T-helper 2 cell (primary cell): ENCODE measurements at places on chromosomes 5 and 9.

- peak; percentile 32 for DNase-seq
These were observed at the start of gene FGFR4 for GRCh38 chr5:177086654-177087397. Gene FGFR4, plus strand, starts transcription at chr5:177086915. Its CDS starts 2,688 bp downstream, at chr5:177089603.

- no peak for DNase-seq
These were observed 39.1 kb downstream of the SHLD3 start for GRCh38 chr5:65663804-65664521.

DNA sequence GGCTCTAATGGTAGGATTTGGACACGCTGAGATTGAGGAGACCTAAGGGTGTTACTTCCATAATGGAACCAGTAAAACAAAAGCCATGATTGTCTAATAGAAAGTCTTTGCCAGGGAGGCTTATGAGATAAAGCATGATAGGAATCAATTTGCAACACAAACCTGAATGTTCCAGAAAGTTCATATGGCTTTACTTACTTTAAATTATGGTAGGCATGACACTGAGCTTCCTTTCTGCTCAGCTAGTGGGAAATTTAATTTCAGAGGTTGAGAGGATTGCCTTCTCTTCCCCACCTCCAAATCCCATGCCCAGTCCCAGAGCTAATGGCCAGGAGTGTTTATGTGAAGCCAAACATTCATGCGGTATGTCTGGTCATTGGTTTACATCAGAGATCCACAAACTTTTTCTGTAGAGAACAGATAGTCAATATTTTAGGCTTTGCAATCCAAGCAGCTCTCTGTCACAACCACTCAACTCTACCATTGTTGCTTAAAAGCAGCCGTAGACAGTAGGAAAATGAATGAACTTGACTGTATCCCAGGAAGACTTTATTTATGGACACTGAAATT, 114.5 kb downstream of the UGCG start:
- no peak for DNase-seq

GRCh38 chr9:942805-943580, 33.5 kb upstream of the DMRT3 start:
- DNase-seq, result no peak

DNA sequence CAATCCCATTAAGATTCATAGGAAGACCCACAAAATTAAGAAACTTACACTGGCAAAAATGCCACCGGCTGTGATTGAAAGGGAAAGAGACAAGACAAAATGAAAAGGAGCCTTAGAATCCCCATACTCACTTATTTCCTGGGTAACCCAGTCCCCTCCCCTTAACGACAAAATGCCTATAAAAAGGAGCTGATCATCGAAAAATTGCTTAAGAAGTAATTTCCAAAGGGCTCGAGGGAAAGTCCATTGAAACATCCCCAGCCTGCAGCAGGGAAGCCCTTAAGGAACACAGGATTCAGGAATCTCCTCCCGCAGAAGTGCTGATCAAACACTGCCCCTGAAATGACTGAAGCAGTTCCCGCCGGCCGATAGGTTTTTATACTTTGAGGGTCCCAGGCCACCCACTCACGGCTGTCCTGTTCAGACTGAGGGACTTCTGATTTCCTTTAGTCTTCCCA, 677 bp upstream of the ZNF79 start:
- DNase-seq, result no peak

DNA sequence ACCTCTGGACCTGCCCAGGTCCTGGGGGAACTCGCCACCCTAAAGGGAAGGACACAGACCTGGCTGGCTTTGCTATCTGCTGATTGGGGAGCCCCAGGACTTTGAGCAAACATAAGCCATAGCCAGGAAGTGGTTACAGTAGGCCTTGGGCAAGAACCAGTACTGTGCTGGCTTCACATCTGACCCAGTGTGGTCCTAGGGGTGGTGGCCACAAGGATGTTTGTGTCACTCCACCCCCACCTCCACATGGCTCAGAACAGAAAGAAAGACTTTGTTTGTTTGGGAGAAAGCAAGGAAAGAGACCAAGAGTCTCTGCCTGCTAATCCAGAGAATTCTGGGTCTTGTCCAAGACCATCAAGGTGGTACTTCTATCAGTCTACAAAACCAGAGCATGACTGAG, 334.2 kb downstream of the SPOCK1 start:
- DNase-seq, result no peak

DNA sequence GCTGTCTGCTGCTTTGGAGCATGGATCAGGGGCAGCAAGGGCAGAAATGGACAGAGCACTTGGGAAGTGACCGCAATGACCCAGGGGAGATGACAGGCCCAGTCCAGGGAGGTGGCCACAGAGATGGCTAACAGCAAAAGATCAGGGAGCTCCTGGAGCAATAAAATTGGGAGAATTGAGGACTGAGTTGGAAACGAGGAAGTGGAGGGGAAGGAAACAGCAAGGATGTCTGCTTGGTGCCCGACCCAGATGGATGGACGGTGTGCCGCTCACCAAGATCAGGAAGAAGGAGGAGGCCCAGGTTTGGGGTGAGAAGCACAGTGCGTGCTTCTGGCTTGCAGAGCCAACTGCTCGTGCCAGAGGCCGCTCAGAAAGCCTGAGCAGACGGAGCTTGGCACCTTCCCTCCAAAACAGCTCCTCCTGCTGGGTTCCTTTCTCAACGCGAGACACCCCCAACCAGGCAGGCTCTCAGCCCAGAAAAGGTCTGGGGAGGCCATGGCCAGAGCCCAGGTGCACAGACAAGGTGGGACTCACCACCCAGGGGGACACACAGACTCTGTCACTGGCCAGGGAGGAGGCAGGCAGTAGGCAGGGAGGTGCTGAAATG, 1.7 kb upstream of the SLC34A1 start:
- peak; percentile 45 for DNase-seq

DNA sequence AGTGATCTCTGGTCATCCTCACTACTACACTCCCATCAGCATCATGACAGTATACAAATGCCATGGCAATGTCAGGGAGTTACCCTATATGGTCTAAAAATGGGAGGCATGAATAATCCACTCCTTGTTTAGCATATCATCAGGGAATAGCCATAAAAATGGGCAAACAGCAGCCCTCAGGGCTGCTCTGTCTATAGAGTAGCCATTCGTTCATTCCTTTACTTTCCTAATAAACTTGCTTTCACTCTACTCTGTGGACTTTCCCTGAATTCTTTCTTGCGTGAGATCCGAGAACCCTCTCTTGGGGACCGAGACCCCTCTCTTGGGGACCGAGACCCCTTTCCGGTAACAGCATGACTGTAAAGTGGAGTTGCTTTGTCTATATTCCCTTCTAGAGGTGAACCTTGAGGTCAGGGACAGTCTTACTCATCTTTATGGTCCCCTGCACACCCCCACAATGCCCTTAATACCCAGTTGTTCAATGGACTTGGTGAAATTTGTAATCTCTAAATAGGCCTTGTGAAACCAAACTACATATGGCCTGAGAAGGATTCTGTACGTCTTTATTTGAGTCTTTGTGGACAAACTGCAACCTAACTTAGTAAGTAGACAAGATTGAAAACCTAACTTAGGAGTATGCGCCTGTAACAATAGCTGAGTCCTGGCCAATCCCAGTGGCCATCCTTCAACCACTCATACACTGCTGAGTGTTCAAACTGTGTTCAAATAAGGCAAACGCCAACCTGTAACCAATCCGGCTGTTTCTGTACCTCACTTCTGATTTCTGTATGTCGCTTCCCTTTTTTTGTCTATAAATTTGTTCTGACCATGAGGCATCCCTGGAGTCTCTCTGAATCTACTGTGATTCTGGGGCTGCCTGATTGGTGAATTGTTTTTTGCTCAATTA, 32.3 kb upstream of the UBTD2 start:
- no peak for DNase-seq

GRCh38 chr9:36443581-36443980, 43.5 kb upstream of the RNF38 start:
- DNase-seq, result no peak

GRCh38 chr9:71363286-71363961, 242.0 kb upstream of the TRPM3 start:
- no peak for DNase-seq

GRCh38 chr5:81852291-81853029, 101.6 kb upstream of the SSBP2 start:
- DNase-seq, result peak; percentile 44

GRCh38 chr5:120682851-120683250, 218.8 kb downstream of the PRR16 start:
- no peak for DNase-seq

GRCh38 chr5:35854248-35854647, 2.4 kb upstream of the IL7R start:
- peak; percentile 97 for DNase-seq

- peak; percentile 36 for DNase-seq
These were observed 34.8 kb downstream of the BOD1 start for GRCh38 chr5:173581408-173582215.

- DNase-seq, result no peak
These were observed 96.3 kb upstream of the TNPO1 start for GRCh38 chr5:72720205-72720604.

DNA sequence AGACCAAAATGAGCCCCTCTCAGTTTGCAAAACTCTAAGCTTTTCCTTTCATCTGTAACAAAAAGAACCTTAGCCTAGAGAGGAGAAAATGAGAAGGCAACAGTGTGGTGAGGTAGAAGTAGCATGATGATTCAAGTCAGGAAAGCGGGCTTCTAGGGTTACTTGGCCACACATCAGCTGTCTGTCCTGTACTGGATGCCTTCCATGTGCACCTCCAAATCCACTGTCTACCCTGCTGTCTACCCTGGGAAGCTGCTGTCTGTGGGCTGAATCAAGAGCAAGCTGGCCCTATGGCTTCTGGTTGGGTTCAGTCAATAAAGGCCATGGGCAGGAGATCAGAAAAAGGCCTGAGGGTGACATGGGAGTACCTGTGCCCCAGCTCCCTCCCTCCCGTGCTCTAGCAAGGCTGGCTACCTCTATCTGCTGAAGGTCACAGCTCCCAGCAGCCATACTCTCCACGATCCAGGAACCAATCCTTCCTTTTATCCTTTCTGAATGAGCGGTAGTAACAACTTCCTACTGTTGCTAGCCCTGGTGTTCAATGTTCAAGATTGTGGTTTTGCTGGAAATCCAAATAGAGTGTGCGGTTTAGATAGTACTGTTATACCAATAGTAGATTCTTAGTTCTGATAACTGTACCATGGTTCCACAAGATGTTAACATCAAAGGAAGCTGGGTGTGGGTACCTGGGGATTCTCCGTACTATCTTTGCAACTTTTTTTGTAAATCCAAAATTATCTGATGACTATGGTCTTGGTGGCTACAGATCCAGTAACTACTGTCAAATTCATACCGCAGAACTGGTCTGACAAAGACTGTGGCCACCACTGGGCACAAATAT, 191.0 kb downstream of the ESM1 start:
- no peak for DNase-seq

GRCh38 chr5:82374637-82375036, 96.5 kb upstream of the RPS23 start:
- no peak for DNase-seq

GRCh38 chr9:113474360-113475028, 11.0 kb downstream of the RGS3 start:
- no peak for DNase-seq

- DNase-seq, result no peak
These were observed 85.8 kb downstream of the FAM114A2 start for GRCh38 chr5:153952893-153953292.
